Activated CD8-positive, alpha-beta memory T cell treated with anti-CD3 and anti-CD28 coated beads for 24 hours (primary cell): ENCODE measurements at places on chromosomes 11 and 22.

DNA sequence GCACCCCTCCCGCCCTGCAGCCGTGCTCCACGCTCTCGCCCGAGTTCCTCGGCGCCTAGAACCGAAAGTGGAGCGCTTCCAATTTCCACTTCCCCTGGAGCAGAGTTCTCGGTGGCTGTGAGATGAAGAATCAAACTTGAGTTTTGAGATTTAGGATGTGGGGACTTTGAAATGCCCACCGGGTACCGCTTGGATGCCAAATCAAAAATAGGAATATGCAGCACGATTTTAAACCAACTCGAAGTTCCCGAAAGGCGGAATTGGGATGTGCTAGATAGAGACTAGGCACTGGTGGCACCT is 569 bp downstream of the POLA2 start:
- DNase-seq, result no peak

- no peak for DNase-seq
Measured at GRCh38 chr11:40376331-40376730, 1083.1 kb downstream of the LRRC4C start.

GRCh38 chr22:42726811-42727210 is 6.1 kb upstream of the A4GALT start:
- no peak for DNase-seq

GRCh38 chr22:23906641-23907040 is 12.5 kb downstream of the MIF start:
- no peak for DNase-seq

DNA sequence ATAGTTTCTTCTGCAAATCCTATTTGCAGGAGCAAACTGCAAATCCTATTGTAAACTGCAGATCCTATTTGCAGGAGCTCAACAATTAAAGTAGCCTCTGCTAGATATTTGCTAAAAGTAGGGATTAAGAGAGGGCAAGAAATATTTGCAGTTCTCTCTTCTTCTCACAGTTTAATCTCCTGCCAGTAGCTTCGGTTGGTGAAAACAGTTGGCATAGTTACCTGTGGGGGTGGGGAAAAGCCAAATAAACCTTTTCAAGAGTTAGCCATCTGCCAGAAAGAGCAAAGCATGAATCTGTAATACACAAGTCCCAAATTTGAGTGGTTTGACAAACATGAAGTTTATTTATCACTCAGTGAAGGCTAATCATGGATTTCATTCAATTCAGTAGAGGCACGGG is 942.5 kb downstream of the JRKL start:
- DNase-seq, result no peak

DNA sequence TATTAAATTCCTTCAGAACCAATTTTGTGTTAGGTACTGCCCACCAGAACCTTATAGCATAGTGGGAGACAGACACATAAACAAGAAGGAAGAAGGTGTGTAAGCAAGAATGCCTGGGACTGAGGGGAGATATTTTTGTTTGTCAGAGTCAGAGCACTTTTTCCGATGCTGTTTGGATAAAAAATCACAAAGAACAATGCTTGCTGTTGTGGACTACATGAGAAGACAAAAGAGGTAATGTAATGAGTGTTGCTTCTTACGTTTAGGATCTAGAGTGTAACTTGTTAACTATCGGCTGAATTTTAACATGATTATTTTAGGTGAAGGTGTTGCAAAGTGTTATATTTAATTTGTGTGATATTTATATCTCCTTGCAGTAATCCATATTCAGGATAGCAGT is 84.9 kb downstream of the ATM start:
- no peak for DNase-seq
